Stimulated activated CD4-positive, alpha-beta T cell treated with anti-CD3 and anti-CD28 coated beads, Interleukin-4, amount 100 ng/mL, for 24 hours (primary cell): ENCODE measurements at places on chromosomes 6 and 20.

DNA sequence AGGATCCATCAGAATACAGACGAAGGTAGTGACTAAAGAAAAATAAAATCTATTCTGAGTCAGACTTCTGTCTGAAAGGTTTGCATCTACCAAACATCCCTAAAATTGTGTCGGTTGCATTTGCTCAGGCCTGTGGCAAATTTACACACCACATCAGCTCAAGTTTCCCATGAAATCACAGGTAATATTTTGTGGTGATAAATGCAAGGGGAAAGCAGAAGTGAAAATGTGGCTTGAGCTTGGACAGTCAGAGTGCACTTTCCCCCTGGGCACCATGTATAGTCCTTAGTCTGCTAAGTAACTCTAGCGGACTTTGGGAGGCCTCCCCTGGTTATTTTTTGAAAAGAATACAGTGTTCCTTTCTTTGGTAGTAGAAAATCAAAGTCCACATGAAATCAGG, 159.1 kb downstream of the PKHD1 start:
- DNase-seq: no peak

GRCh38 chr6:91802431-91802830, 1215.6 kb upstream of the MAP3K7 start:
- DNase-seq: no peak

GRCh38 chr6:38876475-38876874, 161.4 kb downstream of the DNAH8 start:
- peak; percentile 55 for DNase-seq

DNA sequence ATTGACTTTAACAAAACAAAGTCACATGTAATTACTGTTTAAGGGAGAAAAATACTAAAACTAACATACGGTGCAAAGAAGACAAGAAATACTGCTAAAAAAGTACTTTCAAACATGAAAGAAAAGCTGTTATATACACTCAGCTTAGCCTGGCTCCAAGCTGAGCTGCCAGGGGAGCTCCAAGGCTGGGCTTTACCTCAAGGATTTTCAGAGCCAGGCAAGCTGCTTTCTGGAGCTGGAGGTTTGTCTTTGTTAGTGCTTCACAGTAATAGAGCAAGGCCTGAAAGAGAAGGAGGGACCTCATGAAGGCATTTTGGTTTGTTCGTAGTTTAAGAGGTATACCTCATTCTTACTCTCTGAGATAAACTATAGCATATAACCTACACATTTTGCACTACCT, 19.6 kb upstream of the ARMH2 start:
- no peak for DNase-seq

- no peak for DNase-seq
Measured at GRCh38 chr20:20076297-20077065, 24.1 kb downstream of the CFAP61 start.
